Caki2 (cell line): ENCODE measurements at places on chromosomes 12 and 14. TPM values are rescaled to one million over a fixed set of nuclear protein-coding genes. Genes with fewer than 3 reads are reported as not detected.

Gene IL26
- not detected in 2 replicates for total RNA-seq

GRCh38 chr14:91311284-91311662 is 66.8 kb upstream of the GPR68 start:
- no peak for DNase-seq

Gene ALDH1L2
- total RNA-seq, result 1.2 and 1.3 TPM in 2 replicates

Gene TUNAR
- 4.4 and 5.4 TPM in 2 replicates for total RNA-seq

- DNase-seq, result peak; percentile 26
Measured at GRCh38 chr12:51351913-51352532, 5.5 kb upstream of the CELA1 start.

GRCh38 chr14:22489244-22489545 is 99.8 kb downstream of the DAD1 start:
- no peak for DNase-seq

Gene GSC
- total RNA-seq, result not detected in 2 replicates

DNA sequence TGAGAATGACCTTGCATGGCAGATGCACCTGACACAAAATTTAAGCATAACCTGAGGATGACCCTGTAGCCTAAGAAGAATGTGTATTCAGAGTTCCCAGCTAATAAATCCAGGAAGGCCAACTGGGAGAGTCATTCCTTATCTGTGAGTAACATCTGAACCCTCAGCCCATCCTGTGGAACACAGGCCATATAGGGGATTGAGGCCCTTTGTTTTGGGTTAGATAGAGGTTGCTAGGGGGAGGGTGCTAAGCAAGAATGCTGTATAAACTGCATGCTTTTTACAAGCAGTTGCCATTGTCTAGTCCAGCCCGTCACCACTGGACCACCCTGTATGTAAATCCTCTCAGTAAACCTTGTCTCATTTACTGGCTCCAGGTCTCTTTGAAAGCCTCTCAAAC is 77.0 kb downstream of the BICD1 start:
- peak; percentile 31 for DNase-seq

Gene CLEC2A
- total RNA-seq, result not detected in 2 replicates

Gene MEG3
- not detected in 2 replicates for total RNA-seq

Gene VRTN
- total RNA-seq, result 0.03 TPM in 1 of 2 replicates, not detected in the other

- no peak for DNase-seq
Measured at GRCh38 chr14:24231263-24232120, 675 bp downstream of the NEDD8 start.

DNA sequence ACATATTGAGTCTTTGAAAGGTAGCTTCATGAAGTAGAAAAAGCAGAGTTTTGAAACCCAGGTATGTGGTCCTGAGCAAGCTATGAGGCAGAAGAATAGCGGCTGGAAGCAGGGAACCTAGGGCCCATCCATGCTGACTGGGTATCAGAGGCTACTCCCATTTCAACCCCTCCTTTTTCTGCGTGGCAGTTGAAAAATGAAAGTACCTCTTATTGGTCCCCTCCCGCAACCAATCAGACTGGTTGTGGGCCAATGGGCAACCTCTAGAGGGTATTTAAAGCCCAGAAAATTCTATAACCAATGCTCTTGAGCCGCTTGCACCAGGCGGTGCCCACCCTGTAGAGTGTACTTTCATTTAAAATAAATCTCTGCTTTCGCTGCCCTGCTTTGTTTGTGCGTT is 1.6 kb upstream of the SNRPF start:
- no peak for DNase-seq

Gene B4GALNT1
- 64.3 and 66.6 TPM in 2 replicates for total RNA-seq

- no peak for DNase-seq
Measured at GRCh38 chr14:105449276-105450122, 25.1 kb upstream of the CRIP2 start.

DNA sequence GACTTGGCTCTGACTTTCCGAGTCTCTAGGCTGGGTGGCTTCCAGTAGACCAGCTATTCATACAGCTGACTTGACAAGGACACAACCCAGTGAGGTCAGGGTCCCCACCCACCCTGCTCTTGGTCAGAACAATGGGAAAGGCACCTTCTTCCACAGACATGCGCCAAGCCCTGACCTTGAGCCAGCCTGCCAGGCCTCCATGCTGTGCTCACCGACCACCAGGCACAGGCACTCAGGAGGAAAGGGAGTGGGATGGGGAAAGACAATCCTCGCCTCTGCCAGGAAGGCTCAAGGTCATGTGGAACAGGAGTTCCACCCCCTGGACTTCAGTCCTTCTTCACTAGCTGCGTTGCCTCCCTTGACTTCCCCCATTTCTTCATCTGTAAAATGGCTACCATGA is 31.4 kb downstream of the GALNT16 start:
- DNase-seq, result no peak

Gene MYL2
- not detected in 2 replicates for total RNA-seq

GRCh38 chr12:27319848-27320247 is 12.8 kb upstream of the BMAL2 start:
- no peak for DNase-seq

DNA sequence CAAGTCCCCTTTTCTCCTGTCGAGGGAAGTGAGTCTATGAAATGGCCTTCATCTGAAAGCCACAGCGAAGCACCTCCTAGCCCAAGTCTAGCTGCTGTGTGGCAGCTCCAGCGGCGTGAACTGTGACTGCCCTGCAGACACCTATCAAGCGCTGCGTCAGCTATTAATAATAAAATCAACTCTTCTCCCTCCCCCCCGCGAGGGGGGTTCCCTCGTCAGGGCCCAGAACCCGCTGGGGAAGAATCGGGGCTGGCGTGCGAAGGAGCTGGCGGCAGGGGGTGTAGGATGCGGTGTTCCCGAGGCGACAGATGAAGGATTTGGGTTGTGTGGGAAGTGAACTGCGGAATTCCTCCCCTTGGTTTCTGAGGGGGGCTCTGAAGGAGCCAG is 662 bp upstream of the ATP2A2 start:
- peak; percentile 70 for DNase-seq

DNA sequence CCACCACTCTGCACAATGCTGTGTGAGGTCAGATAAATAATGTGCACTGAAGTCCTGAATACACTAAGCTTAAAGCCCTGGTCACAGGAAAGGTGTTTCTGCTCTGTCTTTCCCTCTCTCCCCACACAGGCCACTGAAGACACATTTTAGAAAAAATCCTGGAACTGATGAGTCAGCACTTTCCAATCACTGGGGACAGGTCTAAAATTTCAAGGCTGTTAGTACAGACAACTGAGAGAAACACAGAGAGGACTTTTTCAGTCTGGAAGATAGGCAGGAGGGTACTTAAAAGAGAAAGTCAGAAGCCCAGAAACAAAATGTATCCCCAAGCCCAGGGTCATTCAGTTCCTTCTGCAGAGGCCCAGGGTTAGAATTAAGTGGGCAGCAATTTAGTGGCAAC is 333.9 kb upstream of the CCDC196 start:
- DNase-seq, result no peak
